ENCODE measurements at places on chromosomes 5 and 9. TPM values are rescaled to one million over a fixed set of nuclear protein-coding genes. Genes with fewer than 3 reads are reported as not detected.

DNA sequence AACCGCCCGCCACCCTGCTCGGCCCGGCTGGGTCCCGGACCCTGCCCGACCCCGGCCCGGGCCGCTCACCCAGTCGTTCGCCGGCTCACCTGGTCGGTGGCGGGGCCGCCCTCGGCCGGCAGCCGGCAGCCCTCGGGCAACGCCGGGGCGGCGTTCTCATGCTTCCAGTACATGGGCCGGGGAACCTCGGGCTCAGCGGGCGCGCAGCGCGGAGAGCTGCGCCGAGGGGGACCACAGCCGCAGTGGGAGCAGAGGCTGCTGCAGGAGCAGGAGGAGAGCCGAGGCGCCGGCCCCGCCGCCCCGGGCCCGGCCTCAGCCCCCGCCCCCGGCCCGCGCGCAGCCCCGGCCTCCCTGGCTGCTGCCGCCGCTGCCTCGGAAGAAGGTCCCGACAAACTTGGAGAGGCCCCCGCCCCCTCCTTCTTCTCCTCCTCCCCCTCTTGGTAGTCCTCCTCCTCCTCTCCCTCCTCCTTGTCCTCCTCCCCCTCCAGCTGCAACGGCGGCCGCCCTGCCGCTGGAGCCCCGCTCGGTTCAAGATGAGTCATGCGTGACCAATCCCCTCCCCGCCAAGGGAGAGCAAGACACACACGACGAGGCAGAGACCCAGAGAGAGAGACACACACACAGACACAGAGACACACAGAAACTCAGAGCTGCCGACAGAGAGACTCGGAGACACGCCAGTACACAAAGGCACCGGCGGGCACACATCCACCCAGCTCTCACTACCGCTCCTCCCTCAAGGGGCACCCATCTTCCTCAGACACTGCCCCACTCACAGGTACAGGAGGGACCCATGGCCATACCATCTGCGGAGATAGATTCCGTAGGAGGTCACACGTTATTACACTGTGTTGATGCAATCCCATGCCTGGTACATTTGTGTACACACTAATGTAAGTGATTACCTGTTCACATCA is at the start of gene LHX6:
LHX6 (minus strand) TSS at position 390 of the 917 bp plus-strand sequence; CDS start at position 173, 217 bp downstream.
- no peak for DNase-seq

- DNase-seq, result no peak
These were observed 148.7 kb upstream of the SLC12A2 start for GRCh38 chr5:127934791-127935256.

The TBC1D13 gene
- 7.1 TPM for total RNA-seq

The WDR38 gene
- total RNA-seq, result not detected

The SPATA31C1 gene
- not detected for total RNA-seq

DNA sequence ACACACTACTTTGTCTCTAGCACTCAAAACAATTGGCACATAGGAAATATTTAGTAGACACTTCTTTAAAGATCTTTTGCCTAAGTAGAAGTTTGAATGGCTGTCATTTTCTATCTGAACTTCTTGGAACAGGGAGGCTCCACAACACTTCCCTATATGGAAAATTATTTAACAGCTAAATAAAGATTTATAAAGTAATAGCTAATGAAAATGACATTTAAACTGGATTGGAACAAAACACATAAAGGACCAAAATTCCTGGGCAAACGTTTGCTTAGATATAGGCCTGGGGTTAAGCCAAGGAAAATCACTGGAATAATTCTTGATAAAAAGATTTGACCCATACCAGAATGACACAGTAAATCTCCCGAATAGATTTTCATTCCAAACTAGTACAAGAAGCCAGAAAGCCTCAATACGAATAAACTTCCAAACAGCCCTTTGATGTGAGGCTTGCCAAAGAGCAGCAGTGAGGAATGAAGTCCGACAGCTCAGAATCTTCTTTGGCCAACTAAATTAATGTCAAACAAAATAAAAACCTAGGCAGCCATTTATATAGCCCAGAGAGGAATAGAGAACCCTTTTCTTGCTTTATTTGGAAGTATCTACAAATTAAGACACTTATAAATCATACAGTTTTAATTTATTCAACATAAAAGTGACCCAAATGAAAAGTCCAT is 20.3 kb upstream of the RNF180 start:
- DNase-seq, result no peak
